Thoracic aorta (tissue), 2 donors: ENCODE measurements at places on chromosomes 2 and 18. TPM values are rescaled to one million over a fixed set of nuclear protein-coding genes. Genes with fewer than 3 reads are reported as not detected.

Gene TRIB2
- total RNA-seq, result 81.4 TPM

DNA sequence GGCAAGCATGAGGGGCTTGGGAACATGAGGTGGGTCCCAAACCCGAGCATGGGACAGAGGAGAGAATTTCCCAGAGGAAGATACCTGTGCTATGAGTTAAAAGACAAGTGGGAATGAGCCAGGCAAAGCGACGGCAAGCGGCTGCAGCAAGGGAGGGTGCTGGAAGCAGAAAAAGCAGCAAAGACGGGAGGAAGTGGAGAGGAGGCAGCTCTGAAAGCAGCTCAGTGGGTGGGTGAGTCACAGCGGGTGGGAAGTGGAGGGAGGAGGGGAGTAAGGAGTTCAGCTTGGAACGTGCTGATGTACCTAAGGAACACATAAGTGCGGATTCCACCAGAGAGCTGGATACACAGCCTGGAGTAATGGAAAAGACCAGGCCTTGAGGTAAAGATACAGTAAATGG lies 41.4 kb downstream of the THUMPD2 start:
- peak; percentile 56 for DNase-seq

Gene RNU2-63P
- not detected for total RNA-seq

- no peak for DNase-seq
Measured at GRCh38 chr2:136297994-136298393, 180.0 kb upstream of the CXCR4 start.

Gene CD8B2
- not detected for total RNA-seq

Gene IL36RN
- total RNA-seq, result not detected
